ENCODE measurements at places on chromosomes 13 and 19.
A peak's percentile ranks its signal among the peaks of the same experiment; 100 is the strongest.

- no peak for DNase-seq
Observed at GRCh38 chr13:65724226-65724625, 1505.9 kb downstream of the PCDH9 start.

GRCh38 chr19:18636183-18636968 lies 452 bp upstream of the KLHL26 start:
- DNase-seq: peak; percentile 93

GRCh38 chr13:77351315-77351714 lies 24.4 kb upstream of the MYCBP2 start:
- no peak for DNase-seq

DNA sequence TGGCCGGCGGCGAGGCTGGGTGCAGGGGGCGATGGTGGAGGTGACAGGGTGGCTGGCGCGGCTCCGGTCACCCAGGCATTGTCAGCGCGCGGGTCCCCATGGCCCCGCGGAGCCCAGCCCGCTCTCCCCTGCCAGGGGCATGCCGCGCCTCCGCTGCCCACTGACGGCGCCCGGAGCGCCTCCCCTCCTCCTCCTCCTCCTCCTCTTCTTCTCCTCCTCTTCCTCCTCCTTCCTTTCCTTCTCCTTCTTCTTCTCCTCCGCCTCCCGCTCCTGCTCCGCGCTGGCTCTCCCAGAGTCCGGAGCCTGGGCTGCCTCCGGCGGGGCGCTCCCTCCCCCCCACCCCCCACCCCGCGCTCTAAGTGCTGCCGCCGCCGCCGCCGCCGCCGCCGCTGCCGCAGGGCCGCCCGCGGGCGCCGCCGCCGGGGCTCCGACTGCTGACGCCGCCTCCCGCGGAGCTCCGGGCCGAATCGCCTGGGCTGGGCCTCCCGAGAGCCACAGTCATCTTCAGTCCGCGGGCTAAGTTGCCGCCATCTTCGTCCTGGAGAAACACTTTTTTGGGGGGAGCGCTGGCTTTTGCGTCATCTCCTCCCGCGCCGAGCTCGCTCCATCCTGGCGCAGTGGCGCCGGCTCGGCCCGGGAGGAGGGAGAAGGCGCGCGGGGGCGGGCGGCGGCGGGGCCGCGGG lies 348.3 kb downstream of the LIG4 start:
- peak; percentile 46 for DNase-seq

- DNase-seq: peak; percentile 26
Observed at GRCh38 chr19:13024126-13024950, 29.1 kb downstream of the NFIX start.

DNA sequence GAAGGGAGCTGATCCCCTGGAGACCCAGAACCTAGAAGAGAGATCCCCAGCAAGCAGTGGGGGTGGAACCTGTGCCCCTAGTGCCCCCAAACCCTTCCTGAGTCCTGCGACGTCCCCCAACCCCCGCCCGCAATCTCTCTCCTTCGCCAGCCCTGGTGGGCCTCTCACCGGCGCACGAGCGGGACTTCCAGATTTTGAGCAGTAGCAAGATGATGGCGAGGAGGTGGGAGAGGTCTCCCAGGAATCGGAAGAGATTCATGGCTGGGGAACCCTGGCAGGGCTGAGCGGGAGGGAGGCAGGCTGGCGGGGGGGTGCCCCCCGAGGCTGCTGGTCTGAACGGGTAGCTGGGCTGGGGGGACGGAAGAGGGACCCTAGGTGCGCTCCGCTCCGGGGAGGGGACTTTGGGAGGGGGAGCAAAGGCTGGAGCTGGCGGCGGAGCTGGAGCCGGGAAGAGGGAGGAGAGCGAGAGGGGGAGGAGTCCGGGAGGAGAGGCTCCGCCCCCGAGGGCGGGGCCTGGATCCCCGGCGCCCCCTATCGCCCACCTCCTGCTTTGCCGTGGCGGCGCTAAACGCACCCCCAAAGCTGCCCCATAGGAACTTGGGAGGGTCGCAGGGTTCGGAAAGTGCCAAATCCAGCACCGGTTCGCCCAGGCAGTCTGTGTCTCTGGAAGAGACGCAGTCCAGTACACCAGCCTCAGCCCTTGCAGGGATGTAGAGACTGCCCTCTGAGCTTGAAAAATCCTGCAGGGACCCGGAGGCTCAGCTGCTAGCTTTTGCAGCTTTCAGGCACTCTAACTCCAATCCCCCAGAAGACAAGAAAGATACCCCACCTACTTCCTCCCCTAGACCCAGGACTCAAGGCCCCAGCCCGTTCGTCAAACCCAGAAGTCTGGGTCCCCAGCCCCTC lies at the start of gene KDELR1:
Gene KDELR1, minus strand, starts transcription at position 452 of the 906 bp plus-strand sequence. Its CDS starts 193 bp downstream, at position 259.
- peak; percentile 83 for DNase-seq

- DNase-seq: no peak
Observed at GRCh38 chr19:12834976-12835757, 788 bp upstream of the RTBDN start.

GRCh38 chr19:53989600-53990533 lies 1.6 kb upstream of the CACNG6 start:
- no peak for DNase-seq

DNA sequence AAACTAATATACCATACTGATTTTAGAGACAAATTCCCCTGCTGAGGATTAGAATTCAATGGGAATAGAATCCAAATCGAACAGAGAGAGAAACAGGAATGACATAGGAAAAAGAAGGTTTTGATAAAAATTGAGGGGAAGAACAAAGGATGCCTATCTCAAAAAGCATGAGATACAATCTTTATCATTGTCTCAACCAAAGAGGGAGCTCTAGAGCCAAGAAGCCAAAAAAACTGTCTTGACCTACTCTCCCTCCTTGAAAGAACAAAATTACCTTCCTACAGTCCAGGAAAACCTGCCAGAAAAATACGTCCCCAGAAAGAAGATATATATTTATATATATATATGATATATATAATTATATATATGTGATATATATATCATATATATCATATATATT lies 39.2 kb upstream of the MIR17HG start:
- no peak for DNase-seq

DNA sequence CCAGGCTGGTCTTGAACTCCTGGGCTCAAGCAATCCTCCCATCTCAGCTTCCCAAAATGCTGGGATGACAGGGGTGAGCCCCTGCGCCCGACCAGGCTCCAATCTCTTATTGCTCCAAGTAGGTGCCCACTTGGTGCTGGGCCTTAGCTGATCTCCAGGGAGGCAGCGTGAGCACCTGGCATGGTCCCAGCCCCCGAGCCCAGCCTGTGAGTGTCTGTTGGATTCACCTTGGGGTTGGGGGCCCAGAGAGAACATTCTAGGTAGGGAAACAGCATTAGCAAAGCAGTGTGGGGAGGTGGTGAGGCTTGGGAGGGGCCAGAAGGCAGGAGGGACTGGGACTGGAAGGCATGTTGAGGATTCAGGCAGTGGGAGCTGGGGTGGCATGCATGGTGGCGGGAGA lies 45.5 kb downstream of the DNM2 start:
- no peak for DNase-seq

DNA sequence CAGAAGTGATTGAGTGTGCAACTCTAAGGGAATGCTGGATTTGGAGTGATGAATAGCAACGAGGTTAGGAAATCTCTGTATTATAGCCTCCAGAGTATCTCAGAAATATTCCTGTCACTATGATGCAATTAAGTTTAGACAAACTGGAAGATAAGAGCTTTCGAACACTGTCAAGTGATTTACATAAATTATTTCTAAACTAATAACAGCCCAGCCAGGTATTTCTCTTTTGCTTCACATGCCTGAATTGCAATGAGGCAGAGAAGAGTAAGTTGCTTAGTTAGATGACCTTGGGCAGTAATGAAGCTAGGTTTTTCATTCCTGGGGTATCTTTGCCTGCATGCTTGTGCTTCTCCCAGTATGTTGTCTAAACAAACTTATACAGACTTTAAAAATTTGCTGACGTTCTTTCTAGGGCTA lies 134.5 kb downstream of the LMO7 start:
- DNase-seq: peak; percentile 35
